ENCODE measurements at places on chromosomes 5 and 9. TPM values are rescaled to one million over a fixed set of nuclear protein-coding genes. Genes with fewer than 3 reads are reported as not detected.

Gene PCDHGA3
- 1.4 TPM for polyA plus RNA-seq

Gene BTNL8
- polyA plus RNA-seq, result not detected

Gene CCDC152
- polyA plus RNA-seq, result 6.5 TPM

Gene MZB1
- polyA plus RNA-seq, result 1.3 TPM

Gene ST6GALNAC6
- 53.0 TPM for polyA plus RNA-seq

Gene RLN2
- 6.1 TPM for polyA plus RNA-seq

Gene OTP
- not detected for polyA plus RNA-seq

Gene PCA3
- 0.39 TPM for polyA plus RNA-seq

Gene SPINK7
- not detected for polyA plus RNA-seq

Gene MYO10
- polyA plus RNA-seq, result 8.2 TPM

Gene F2RL1
- not detected for polyA plus RNA-seq

Gene ADAMTS19
- polyA plus RNA-seq, result 40.6 TPM

Gene MLANA
- not detected for polyA plus RNA-seq

Gene ANKRD18B
- 2.4 TPM for polyA plus RNA-seq

Gene CNTFR
- polyA plus RNA-seq, result 15.5 TPM

Gene SPAAR
- polyA plus RNA-seq, result 0.15 TPM

Gene BHMT2
- polyA plus RNA-seq, result not detected

Gene SNAPC3
- 46.2 TPM for polyA plus RNA-seq

Gene GABRG2
- 1.3 TPM for polyA plus RNA-seq

Gene FOXD1
- 0.28 TPM for polyA plus RNA-seq

Gene C5orf52
- polyA plus RNA-seq, result not detected

Gene FOXD4L5
- polyA plus RNA-seq, result 0.20 TPM

Gene AMBP
- not detected for polyA plus RNA-seq

Gene SLC6A19
- 0.32 TPM for polyA plus RNA-seq

Gene SOHLH1
- not detected for polyA plus RNA-seq

Gene PCDHB2
- 31.2 TPM for polyA plus RNA-seq

Gene OR2K2
- not detected for polyA plus RNA-seq

Gene LCN2
- not detected for polyA plus RNA-seq

Gene SMC2
- polyA plus RNA-seq, result 32.0 TPM

Gene ADGRD2
- polyA plus RNA-seq, result 1.7 TPM

Gene AGXT2
- polyA plus RNA-seq, result not detected

Gene SH2D3C
- 9.4 TPM for polyA plus RNA-seq

Gene NTNG2
- 1.7 TPM for polyA plus RNA-seq

Gene ANGPTL2
- polyA plus RNA-seq, result 6.7 TPM

Gene ARAP3
- polyA plus RNA-seq, result 1.4 TPM

Gene TEX48
- polyA plus RNA-seq, result not detected

Gene NR2F1
- polyA plus RNA-seq, result 0.13 TPM

Gene ZBED3
- 21.7 TPM for polyA plus RNA-seq

Gene CAMSAP1
- polyA plus RNA-seq, result 13.0 TPM

Gene LRRC19
- polyA plus RNA-seq, result 0.21 TPM

Gene FCHSD1
- polyA plus RNA-seq, result 13.0 TPM

Gene TUBB4B
- polyA plus RNA-seq, result 745 TPM

Gene CLIC3
- polyA plus RNA-seq, result 0.75 TPM

Gene SPZ1
- not detected for polyA plus RNA-seq

Gene PITX1
- 0.35 TPM for polyA plus RNA-seq

Gene OR13D1
- polyA plus RNA-seq, result 0.31 TPM

Gene ECSCR
- 0.97 TPM for polyA plus RNA-seq

Data from cardiac muscle cell (in vitro differentiated cells and primary cell).